ENCODE measurements at places on chromosomes 1 and 21. TPM values are rescaled to one million over a fixed set of nuclear protein-coding genes. Genes with fewer than 3 reads are reported as not detected.
A peak's percentile ranks its signal among the peaks of the same experiment; 100 is the strongest.

- DNase-seq, result peak; percentile 86
Measured at GRCh38 chr21:33762803-33763581, 120.7 kb downstream of the ITSN1 start.

- DNase-seq, result no peak
Measured at GRCh38 chr1:109890115-109890953, 20.3 kb upstream of the CSF1 start.

- no peak for DNase-seq
Measured at GRCh38 chr1:4494558-4494957, 159.9 kb upstream of the AJAP1 start.

CRYAA gene
- not detected for total RNA-seq

ANKRD35 gene
- total RNA-seq, result 0.10 TPM

DNA sequence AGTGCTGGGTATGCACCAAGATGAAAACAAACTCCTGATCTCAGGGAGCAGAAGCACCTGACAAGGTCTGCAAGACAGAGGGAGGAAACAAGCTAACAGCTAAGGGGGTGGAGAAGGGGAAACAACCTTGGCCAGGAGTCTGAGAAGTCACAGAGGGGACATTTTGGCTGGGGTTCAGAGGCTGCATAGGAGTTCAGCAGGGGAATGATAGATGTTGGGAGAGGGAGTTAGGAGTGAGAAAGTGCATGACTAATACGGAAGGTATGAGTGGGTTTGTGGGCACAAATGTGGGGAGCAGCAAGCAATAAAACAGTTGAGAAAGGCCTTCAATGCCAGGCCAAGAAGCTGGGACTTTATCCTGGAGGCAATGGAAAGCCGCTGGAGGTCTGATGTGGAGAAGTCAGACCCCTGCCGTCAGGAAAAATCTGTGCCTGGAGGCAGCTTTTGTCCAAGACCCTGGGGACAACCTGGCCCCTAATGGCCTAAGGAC, 16.4 kb downstream of the EPHA2 start:
- peak; percentile 94 for DNase-seq

DNA sequence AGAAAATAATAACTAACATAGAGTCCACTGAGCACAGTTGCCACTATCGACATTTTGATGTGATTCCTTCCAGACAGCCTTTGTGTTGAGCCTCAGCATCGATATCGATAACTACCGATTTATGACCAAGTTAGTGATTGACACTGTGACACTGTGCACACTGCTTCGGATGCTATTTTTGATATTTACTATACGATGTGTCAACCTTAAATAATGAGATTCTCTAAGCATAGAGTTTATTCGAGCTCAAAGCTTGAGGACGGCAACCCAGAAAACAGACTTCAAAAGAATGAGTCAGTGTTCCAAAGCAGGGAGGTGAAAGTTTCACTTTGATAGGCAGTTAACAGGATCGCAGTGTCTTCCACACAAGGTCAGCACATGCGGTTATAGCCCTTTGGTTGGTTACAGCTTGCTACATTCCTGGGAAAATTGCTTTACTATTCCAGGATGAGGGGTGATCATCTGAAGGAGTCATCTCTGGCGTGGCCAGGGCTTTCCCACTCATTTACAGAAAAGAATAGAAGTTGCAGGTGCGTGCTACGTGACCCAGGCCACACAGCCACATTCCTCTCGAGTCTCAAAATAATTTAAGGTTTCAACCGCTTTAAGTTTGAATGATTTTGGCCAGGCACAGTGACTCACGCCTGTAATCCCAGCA, 53.6 kb upstream of the EFHD2 start:
- DNase-seq, result peak; percentile 93

LCE3D gene
- not detected for total RNA-seq

SLC30A10 gene
- total RNA-seq, result 0.05 TPM

DNA sequence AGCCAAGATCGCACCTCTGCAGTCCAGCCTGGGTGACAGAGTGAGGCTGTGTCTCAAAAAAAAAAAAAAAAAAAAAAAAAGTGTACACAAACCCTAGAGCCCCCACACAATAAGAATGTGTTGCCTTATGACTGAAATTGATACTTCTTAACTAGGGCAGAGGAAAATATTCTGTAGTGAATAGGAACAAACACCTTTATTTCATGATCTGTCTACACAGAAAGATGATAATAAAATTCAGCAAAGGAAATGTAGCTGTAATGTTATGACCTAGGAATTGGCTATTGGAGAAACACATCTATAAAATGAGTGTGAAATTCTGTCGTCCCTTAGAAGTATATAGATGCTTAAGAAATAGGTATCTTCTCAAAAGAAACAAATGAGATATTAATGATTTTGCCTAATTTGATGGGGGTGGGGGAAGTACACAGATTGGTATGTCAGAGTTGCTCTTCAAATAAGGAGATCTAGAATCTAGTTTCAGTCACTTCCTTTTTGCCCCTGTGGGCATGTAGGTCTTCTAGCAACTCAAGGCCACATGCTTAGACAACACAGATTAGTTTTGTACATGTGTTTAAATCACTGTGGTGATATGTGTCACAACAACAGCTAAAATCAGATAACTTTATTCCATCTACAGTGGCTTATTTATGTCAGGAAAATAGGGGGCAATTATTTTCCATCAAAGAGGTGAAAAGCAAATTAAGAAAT, 10.7 kb upstream of the GPR25 start:
- DNase-seq, result no peak

AMY1B gene
- total RNA-seq, result not detected

DNA sequence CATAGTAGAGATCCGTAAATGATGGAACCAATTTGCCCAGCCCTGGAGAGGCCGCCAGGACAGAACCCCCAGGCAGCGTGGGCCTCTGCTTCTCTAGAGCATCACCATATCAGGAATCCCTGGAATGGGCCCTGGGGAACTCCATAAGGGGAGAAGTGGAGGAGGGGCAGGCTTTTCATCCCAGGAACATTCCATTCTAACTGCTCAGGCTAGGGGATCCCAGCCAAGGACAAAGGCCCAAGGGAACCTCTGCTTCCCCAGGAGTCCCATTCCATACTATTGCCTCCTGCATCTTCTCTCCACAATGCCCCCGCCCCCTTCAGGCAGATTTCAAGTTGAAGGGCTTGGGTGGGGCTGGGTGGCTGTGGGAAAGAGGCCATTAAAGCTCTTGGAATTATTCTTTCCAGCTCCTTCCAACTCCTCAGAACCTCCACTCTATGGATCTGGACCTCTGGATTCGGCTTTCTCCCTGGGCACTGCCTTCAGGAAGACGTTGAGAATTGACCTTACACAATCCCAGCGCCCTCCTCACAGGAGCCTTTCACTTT, 6.0 kb downstream of the TRNP1 start:
- DNase-seq, result peak; percentile 98

DNA sequence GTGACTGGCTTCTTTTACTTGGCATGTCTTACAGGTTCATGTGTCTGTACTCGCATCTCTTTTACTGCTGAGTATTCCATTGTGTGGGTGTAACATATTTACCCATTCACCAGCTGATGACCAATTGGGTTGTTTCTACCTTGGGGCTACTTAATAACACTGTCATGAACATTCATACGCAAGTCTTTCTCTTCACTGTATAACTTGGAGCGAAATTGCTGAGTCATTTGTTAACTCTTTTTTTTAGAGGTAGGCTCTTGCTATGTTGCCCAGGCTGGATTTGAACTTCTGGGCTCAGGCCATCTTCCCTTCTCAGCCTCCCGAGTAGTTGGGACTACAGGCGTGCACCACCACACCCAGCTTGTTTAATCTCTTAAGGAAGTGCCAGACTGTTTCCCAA, 6.5 kb downstream of the PYCR2 start:
- peak; percentile 73 for DNase-seq

DNA sequence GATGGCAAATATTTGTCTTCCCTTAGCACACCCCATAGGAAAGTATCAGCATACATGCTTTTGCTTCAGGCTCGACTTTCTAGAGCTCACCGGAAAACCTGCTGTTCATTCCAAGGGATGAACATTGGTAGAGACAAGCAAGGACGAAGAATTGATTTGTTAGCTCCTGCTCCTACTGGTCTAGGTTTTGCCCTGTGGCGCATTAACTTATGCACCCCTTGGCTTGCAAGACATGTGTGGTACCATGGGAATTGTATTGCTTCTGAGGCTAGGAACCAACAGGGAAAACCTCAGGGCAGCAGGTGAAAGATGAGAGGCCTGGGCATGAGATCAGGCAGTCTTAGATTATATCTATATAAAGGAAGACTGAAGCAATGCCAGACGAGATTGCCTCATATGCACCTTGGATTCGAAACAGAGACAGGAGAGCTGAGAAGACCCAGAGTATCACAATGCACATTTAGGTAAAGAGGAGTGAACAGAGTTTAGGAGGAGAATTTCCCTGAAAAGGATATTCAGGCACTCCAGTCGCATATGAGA, 771.2 kb upstream of the B3GALT2 start:
- DNase-seq, result no peak

FCRL2 gene
- not detected for total RNA-seq

MAST2 gene
- total RNA-seq, result 8.2 TPM

GRCh38 chr21:31234936-31235335, 109.1 kb downstream of the TIAM1 start:
- no peak for DNase-seq

DNA sequence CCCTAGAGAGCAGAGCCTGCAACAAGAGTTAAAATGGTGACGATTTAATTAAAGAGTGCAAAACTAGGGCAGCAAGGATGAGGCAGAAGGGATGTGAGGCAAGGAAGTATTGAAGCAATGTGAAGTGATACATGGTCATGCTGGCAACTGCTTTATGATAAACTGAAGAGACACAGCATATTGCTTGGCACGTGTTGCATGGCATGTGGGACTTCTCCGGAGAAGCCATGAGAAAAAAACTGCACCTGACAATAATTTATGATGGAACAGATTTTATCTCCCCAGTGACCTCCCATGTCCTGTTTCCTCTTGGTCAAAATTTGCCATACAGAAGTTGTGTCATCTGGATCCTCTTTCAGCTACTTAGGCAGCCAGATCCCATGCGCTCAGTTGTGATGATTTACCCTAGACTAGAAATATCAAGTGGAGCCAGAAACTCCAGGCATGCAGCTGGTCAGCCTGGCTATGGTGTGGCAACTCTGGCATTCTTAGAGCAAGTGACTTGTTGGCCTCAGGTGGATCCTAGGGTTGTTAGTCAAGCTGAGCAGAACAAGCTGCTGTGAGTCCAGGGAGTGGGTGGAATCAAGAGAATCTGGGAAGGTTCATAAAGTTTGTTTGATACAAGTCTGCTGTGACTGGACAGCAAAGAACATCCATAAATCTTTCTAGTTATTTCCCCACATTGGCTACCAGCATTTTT, 611.4 kb upstream of the USP24 start:
- DNase-seq, result peak; percentile 53

GRCh38 chr21:45090966-45091365, 16.6 kb downstream of the ADARB1 start:
- no peak for DNase-seq

- DNase-seq, result no peak
Measured at GRCh38 chr1:10497109-10497508, 22.4 kb downstream of the PEX14 start.

DNA sequence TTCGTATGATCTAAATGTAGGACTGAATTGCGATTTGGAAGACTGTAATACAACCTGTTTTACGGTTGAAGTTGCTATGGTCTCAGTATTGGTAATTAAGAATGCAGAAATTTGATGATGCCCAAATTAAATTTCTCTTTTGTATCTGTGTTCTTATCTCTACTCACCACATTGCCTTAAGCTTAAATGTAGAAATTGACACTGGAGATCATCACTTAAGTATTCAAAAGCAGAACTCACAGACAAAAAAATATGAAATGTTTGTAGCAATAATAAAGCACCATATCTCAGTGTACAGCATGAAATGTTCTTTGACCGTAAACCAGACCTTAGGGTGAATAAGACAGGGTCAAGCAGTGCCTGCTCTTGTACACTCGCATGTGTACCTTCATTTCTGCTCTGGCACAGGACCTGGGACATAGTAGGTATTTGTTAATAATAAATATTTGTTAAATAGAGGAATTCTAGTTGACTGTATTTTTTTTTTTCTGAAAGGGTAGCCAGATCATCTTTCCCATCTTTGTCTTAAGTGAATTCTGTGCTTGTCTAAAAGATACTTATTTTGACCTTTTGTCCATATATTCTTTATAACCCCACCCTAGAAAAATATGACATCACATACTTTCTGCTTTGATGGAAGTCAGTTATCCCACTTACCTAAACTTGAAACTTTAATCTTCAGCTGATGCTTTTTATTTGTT, 1.5 kb downstream of the CDC7 start:
- DNase-seq, result no peak

- no peak for DNase-seq
Measured at GRCh38 chr1:180168786-180169639, 14.3 kb downstream of the QSOX1 start.

DNA sequence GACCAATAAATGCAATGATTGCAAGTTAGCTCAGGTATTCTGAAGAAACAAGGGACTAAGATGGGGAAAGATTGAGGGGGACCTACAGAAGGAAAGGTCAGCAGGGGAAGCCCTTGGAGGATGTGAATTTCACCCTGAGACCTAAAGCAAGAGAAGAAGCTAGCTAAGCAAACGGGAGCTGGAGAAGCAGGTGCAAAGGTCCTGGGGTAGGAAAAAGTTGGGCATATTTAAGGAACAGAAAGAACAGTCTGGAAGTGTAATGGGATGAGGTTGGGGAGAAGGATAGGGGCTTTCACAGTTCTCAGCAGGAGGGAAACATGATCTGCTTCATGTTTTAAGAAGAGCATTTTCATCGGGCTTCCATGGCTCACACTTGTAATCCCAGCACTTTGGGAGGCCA, 89.7 kb upstream of the SLC45A1 start:
- DNase-seq, result no peak

DNA sequence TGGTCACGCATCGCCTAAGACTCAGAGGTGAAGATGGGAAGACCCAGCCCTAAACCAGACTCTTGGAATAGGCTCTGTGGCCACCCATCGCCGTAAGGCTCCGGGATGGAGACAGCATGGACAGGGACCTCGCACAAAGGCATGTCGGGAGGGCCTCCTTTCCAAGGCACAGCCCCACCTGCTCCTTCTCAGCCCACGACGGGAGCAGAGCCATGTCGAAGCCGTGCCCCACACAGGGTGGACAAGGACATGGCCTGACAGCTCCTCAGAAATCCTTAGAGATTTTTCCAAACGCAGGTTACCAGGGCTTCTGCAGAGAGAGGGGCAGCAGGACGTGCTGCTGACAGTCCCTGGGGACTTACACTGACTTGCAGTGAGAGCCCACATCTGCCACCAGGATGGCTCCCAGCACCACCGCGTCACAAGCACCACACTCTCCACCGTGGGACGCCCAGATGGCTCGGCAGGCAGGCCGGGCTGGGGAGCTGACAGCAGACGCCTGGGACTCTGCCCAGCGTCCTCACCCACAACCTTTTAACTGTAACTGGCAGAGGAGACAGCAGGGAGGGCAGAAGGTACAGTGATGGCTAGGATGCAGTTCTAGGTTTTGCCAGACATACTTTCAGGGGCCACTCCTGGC, 12.0 kb downstream of the SSU72 start:
- no peak for DNase-seq

GABRD gene
- total RNA-seq, result not detected

GRCh38 chr1:3420218-3420951, 34.1 kb upstream of the ARHGEF16 start:
- no peak for DNase-seq

- peak; percentile 99 for DNase-seq
Measured at GRCh38 chr21:37435120-37435519, 68.5 kb downstream of the DYRK1A start.

Data from renal cortical epithelial cell (primary cell).